ENCODE measurements at places on chromosomes 5 and 9. TPM values are rescaled to one million over a fixed set of nuclear protein-coding genes. Genes with fewer than 3 reads are reported as not detected.

GRCh38 chr5:91079037-91079436, 304.1 kb downstream of the ARRDC3 start:
- DNase-seq, result no peak

The BSPRY gene
- 0.35 TPM for total RNA-seq

DNA sequence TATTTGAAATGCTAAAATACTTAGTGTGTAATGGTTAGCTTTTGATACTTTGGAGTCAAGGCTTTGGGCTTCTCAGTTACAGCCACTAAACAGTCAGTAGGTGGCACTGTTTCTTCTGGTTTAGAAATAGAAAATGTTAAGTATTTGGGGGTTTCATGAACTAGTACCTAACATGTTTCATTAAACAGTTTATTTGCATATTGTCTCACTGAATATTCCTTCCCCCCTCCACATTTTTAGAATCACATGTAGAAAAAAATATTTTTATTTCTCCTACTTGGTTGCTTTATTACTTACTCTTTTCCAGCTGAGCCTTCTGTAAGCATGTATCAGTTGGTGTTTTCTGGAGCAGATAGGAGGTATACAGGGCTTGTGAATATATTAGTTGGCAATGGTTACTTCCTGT, 48.0 kb downstream of the IPO11 start:
- no peak for DNase-seq

GRCh38 chr9:1536522-1537170, 478.5 kb upstream of the SMARCA2 start:
- DNase-seq, result no peak

DNA sequence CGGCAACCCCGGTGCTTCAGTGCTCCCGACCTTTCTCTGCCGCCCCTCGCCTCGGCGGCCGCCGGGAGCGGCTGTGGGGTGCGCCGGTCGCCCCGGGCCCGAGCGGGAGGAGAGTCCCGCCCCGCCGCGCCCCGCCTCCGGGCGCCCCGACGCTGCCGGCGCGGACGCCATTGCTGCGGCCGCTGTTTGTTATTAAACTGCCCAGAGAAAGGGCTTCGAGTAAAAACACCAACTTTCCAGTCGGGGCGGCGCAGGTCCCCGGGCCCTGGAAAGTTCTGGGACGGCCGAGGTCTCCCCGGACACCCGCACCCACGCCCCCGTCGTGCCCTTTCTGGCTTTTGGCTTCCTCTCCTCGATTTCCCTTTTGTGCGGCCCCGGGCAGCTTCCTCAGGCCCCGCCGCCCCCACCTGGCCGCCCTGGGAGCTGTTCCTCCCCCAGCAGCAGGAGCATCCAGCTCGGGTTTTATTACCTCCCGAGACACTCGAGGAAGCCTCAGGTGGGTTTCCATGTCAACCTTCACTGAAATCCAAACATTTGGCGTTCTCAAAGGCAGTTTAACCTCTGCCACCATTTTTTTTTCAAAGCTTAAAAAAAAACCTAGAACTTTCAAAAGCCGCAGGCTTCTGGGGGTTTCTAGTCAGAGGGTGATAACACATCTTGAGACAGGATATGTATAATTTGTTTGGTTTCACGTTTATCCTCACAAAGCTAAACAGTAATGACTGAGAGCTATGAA, 334.4 kb downstream of the CWC27 start:
- peak; percentile 78 for DNase-seq

The CAMK2A gene
- total RNA-seq, result 17.0 TPM

GRCh38 chr9:14251154-14252071, 62.5 kb downstream of the NFIB start:
- peak; percentile 79 for DNase-seq

The PCDHA13 gene
- total RNA-seq, result not detected

GRCh38 chr5:1555011-1555807, 31.4 kb upstream of the LPCAT1 start:
- no peak for DNase-seq

The GRM6 gene
- total RNA-seq, result not detected

The MUSK gene
- 1.0 TPM for total RNA-seq

- no peak for DNase-seq
Measured at GRCh38 chr5:165714598-165714997, 2209.2 kb downstream of the MAT2B start.

The DBH gene
- total RNA-seq, result not detected

DNA sequence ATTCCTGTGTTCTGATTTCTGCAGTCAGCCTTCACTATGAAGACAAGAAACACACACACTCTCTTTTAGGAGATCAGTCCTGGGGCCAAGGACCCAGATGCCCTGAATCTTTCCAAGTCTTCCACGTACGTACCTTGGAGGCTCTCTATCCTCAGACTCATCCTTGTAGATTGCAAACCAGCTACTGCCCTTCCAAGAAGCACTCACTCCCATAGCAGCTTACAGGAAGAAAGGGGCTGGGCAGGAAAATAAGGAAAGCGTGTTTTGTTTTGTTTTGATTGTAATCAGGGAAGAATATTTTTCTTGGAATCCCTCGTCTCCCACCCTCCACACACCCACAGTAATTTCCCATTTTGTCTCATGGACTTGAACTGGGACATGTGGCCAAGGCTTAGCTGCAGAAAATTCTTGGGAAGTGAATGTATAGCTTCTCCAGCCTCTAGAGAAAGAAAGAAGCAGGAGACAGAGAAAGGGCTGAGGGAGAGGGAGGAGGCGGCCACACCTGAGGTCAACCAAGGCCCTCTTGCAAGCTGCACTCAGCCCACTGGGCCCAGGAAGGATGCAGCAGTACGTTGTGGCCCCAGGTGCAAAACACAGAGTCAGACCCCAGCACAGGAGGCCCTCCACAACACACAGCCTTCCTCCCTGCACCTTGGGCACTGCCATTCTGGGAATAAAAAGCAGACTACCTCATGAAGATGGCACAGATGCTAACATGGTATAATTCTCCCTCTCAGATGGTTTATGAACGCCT, 29.9 kb downstream of the IRX2 start:
- DNase-seq, result no peak

The ZNF483 gene
- 4.2 TPM for total RNA-seq

DNA sequence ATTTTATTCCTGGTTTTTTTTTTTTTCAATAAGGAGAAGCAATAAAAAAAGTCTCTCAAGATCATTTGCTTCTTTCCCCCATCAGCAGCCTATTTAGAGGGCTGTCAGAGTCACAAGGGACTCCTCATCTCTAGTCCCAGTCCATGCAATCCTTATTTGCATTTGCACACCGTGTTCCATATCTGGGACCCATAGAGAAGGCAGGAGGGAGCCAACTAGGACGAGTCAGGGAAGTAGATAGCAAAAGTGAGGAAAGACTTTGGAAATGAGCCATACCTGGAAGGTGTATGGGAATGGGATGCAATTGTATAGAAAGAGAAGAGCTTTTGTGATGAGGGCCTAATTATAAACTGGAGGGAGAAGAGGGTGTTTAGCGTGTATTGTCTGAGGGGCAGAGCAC, 160.0 kb downstream of the PIK3R1 start:
- no peak for DNase-seq

GRCh38 chr5:9373571-9373970, 172.3 kb downstream of the SEMA5A start:
- DNase-seq, result no peak

The CDH9 gene
- total RNA-seq, result not detected

DNA sequence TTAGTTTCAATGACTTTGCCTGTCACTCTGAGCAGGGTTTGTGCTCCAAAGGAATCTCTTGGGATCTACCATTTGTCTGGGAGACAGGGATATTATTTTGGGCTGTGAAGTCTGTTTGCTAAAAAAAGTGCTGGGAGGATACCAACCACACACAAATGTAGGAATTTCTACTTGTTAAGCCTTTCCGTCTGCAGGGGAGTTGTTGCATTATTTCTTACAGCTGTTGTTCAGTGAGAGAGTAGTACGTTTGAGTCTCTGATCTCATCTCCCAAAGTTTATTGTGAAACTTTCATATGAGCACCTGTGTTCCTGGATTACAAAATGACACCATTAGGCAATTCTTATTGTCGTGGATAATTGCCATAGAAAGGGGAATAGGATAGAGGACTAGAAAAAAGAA, 78.3 kb upstream of the SEMA6A start:
- DNase-seq, result no peak

The CARTPT gene
- not detected for total RNA-seq

The GCNT4 gene
- total RNA-seq, result 0.35 TPM

GRCh38 chr5:34486160-34486848, 169.8 kb upstream of the RAI14 start:
- peak; percentile 73 for DNase-seq

DNA sequence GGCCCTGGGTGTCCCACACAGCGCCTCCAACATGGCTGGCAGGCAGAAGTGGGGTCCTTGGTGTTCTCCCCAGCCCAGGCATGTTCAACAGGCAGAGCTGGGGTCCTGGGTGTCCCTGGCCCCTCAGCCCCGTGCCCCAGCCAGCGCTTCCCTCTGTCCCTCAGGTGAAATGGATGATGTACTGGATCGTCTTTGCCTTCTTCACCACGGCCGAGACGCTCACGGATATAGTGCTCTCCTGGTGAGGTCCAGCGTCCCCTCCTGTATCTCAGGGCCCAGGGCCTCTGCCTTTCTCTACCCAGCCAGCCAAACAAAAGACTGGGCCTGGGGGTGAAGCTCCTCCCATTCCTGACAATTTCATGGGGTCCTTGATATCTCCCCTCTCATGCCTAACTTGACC, 2.4 kb downstream of the REEP2 start:
- DNase-seq, result peak; percentile 41

DNA sequence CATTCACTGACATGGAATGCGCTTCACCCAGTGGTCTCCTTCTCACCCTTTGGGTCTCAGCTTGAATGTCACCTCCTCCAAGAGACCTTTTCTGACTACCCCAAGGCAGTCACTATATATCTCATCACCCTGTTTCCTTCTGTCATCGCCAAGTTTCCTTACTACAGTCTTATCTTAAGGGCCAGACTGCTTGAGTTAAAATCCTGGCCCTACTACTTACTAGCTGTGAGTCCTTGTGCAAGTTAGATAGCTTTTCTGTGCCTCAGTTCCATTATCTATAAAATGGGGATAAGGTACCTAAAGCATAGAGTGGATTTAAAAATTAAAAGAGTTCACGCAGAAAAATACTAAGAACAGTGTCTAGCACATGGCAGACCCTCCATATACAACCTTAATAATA, 132.4 kb downstream of the GABBR2 start:
- DNase-seq, result no peak

All from Right ventricle myocardium inferior (tissue), 1 donor.